ENCODE measurements at places on chromosomes 11 and 22. TPM values are rescaled to one million over a fixed set of nuclear protein-coding genes. Genes with fewer than 3 reads are reported as not detected.

The MYEOV gene
- total RNA-seq = not detected

The LUZP2 gene
- total RNA-seq = 0.06 TPM

The ELP4 gene
- 12.3 TPM for total RNA-seq

The SAA4 gene
- not detected for total RNA-seq

The OR5AR1 gene
- not detected for total RNA-seq

The CARNS1 gene
- 0.05 TPM for total RNA-seq

The ART5 gene
- 0.25 TPM for total RNA-seq

The JAM3 gene
- total RNA-seq = 37.3 TPM

The UPK3A gene
- not detected for total RNA-seq

The EHF gene
- not detected for total RNA-seq

The UBTFL1 gene
- not detected for total RNA-seq

The OR51B5 gene
- not detected for total RNA-seq

The SHANK2 gene
- total RNA-seq = 0.29 TPM

The SMIM35 gene
- not detected for total RNA-seq

The APOA4 gene
- not detected for total RNA-seq

The DBX1 gene
- not detected for total RNA-seq

The EP300 gene
- total RNA-seq = 32.7 TPM

The APOL5 gene
- total RNA-seq = not detected

The RTCB gene
- 65.0 TPM for total RNA-seq

The ANO5 gene
- total RNA-seq = not detected

The HTR3A gene
- total RNA-seq = not detected

The IFITM10 gene
- 1.6 TPM for total RNA-seq

The CBLIF gene
- not detected for total RNA-seq

The ATP6V1E1 gene
- total RNA-seq = 85.6 TPM

The LGR4 gene
- total RNA-seq = 24.9 TPM

The ZNF214 gene
- 1.00 TPM for total RNA-seq

The TSG101 gene
- total RNA-seq = 87.3 TPM

The LIF gene
- total RNA-seq = 0.54 TPM

The OR6T1 gene
- total RNA-seq = not detected

The MS4A12 gene
- not detected for total RNA-seq

The FAM118B gene
- 14.7 TPM for total RNA-seq

The MLC1 gene
- 0.54 TPM for total RNA-seq

The EPS8L2 gene
- 15.0 TPM for total RNA-seq

The GDPD5 gene
- total RNA-seq = 5.6 TPM

The P2RX6 gene
- total RNA-seq = 0.94 TPM

The MUC6 gene
- not detected for total RNA-seq

The OR8D4 gene
- total RNA-seq = not detected

The GGTLC2 gene
- not detected for total RNA-seq

The PANX3 gene
- not detected for total RNA-seq

The PRRG4 gene
- total RNA-seq = 0.06 TPM

The WBP2NL gene
- total RNA-seq = 0.39 TPM

The ACRV1 gene
- total RNA-seq = not detected

The RAB39A gene
- not detected for total RNA-seq

The PYGM gene
- total RNA-seq = 2.7 TPM

The NKAPD1 gene
- 13.3 TPM for total RNA-seq

The ZDHHC8 gene
- total RNA-seq = 18.7 TPM

The TXNRD2 gene
- 16.3 TPM for total RNA-seq

The OR4C16 gene
- total RNA-seq = not detected

The PHF5A gene
- 30.6 TPM for total RNA-seq
